ENCODE measurements at places on chromosomes 5 and 9. TPM values are rescaled to one million over a fixed set of nuclear protein-coding genes. Genes with fewer than 3 reads are reported as not detected.

DNA sequence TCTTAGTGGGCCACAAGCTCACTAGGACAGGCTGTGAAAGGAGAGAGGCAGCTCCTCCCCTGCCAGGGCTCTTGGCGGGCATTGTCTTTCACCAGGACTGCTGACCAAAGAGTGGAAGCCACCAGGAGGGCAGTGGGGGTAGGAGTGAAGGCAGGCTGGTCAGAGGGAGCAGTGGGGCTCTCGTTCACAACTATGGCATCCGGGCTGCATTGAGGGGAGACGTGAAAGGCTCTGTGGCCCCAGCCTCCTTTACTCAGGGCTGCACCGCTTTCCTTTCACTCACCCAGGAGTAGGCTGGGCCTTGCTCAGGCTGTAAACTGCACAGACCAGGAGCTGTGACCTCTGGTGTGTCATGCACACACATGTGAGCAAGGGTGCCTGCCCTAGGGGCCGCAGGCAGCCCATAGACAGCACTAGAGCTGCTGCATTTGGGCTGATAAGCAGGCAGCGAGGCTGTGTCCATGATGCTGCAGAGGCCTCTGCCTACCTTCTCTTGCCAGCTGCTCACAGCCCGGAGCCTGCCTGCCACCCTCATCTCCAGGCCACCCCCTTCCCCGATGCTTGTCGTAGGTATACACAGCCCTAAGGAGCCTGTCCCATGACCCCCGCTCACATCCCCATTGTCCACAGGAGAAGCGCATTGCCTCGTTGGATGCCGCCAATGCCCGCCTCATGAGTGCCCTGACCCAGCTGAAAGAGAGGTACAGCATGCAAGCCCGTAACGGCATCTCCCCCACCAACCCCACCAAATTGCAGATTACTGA is 130.4 kb downstream of the DAB2IP start:
- DNase-seq = no peak

DNA sequence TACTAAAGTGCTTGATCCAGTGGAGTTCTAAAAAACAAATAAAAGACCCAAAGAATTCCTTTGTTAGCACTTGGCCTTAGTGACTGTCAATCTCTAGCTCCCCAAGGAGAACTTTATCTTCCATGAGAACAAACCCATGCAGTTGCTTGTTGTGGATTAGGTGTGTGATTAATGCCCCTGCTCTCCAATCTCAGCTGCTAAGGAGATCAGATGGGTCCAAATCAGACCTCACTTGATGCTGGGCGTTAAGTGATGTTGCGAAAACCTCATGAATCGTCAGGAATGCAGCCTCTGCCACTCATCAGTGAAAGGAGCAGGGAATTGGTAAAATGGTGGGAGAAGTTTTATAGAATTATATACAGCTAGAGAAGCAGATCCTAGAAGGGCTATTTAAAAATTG is 133.7 kb downstream of the DMAC1 start:
- DNase-seq = no peak

TAF11L10 gene
- total RNA-seq = not detected

DNA sequence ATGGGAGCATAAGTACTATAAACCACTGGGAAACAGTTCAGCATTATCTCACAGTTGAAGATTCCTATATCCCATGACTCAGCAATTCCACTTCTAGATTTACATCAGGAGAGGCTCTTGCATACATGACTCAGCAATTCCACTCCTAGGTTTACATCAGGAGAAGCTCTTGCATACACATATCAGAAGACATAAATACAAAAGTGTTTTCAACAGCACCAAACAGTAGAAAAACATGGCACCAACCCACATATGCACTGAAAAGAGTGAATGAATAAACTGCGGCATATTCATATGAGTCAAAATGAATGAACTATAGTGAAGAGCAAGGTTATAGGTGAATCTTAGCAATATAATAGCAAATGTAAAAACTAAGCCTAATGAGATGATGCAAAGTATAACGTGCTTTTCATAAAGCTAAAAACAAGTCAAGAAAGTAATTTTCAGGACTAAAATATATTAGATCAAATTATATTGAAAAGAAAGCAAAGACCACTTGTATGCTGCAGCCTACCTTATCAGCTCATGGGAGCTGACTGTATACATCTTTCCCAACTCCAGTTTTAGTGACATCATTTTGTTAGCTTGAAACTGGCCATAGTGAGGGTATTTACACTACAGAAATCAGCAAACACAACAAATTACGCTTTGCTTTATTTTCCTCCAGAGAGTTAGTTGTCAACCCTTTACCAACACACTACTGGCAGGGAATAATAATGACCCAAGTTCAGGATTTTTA is 95.8 kb downstream of the ANKRD18B start:
- no peak for DNase-seq

DNA sequence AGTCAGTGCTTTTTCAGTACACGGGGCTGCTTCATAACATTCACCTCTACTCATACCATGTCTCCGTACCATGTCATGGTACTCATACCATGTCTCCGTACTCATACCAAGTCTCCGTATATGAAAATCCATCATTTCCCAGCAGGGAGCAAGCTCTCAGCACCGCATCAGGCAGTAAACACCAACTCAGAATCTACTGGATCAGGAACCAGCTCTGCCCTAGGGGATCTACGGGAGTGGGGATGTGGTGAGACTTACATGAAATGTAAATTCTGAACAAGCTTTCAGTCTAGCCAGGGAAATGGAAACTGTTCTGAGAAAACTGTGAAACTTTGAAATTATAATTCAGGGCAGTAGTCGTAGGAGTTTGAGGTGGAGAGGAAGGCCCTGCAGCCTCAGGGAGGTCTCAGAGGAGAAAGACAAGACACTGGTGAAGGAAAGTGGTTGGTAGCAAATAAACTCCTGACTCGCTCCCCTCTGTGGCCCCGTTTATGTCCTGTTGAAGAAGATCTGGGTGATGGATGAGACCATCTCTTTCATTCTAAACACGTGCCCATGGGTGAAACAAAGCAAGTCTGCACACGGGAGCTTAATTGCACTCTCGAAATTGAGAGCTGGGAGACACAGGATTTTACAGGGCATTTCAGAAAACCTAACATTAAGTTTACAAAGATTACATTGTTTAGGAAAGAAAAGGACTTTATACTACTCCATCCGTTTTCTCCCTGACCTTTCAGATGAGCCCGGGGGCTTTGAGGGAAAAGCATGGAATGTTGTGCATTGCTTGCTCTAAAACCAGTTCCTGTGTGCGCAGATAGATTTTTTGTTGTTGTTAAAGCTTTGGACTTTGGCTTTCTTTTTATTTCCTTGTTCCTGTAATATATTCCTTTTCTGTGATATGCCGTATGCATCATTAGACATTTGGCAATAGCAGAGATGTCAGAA is 26.8 kb downstream of the ACTBL2 start:
- no peak for DNase-seq

CAMK4 gene
- 3.8 TPM for total RNA-seq

Data from thoracic aorta (tissue), 2 donors.